ENCODE measurements at places on chromosomes 7 and 10.

- no peak for DNase-seq
Measured at GRCh38 chr7:143410521-143411004, 1.9 kb upstream of the EPHA1 start.

- DNase-seq, result no peak
Measured at GRCh38 chr10:93220296-93221170, 146.8 kb downstream of the CYP26A1 start.

GRCh38 chr7:98828368-98828767 is 41.4 kb downstream of the TMEM130 start:
- no peak for DNase-seq

DNA sequence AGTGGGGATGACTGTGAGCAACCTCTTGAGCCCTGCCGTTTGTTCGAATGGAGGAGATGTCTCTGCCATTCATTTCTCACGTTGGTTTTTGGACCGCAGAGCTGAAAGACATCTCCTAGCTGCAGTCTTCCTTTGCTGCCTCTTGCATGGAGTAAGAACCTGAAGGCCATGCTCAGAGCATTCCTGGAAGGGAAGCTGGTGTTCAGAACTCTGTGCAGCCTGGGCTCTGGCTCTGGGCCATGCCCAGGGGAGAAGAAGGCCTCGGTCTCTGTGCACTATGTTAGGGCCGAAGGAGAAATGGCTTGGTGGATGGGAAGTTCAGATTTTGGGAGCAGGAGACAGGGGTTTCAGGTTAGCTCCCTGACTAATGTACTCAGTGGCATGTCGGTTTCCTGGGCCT is 22.9 kb downstream of the SFTPD start:
- no peak for DNase-seq

- DNase-seq, result no peak
Measured at GRCh38 chr10:102644066-102644645, at the start of gene TRIM8. Gene TRIM8, plus strand, starts transcription at chr10:102644479. Its CDS starts 139 bp downstream, at chr10:102644618.

GRCh38 chr7:36653663-36654355 is 70.5 kb downstream of the AOAH start:
- no peak for DNase-seq

GRCh38 chr7:127682140-127682539 is 30.1 kb downstream of the SND1 start:
- no peak for DNase-seq

GRCh38 chr7:99953649-99954048 is 22.2 kb downstream of the AZGP1 start:
- DNase-seq, result no peak

- DNase-seq, result no peak
Measured at GRCh38 chr10:128365156-128365725, 239.0 kb upstream of the MKI67 start.

DNA sequence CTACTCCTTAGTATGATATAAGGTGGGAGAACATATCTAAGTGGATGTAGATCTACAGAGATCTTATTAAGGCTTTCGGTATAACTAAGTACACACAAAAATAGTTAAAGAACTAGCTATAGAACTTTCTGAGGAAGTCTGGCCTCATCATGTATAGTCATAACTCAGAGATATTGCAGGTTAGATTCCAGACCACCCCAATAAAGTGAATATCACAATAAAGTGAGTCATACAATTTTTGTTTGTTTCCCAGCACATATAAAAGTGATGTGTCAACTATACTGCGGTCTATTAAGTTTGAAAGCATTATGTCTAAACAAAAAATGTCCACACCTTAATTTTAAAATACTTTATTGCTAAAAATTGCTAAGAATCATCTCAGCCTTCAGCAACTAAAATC is 24.7 kb upstream of the SEMA3A start:
- no peak for DNase-seq

DNA sequence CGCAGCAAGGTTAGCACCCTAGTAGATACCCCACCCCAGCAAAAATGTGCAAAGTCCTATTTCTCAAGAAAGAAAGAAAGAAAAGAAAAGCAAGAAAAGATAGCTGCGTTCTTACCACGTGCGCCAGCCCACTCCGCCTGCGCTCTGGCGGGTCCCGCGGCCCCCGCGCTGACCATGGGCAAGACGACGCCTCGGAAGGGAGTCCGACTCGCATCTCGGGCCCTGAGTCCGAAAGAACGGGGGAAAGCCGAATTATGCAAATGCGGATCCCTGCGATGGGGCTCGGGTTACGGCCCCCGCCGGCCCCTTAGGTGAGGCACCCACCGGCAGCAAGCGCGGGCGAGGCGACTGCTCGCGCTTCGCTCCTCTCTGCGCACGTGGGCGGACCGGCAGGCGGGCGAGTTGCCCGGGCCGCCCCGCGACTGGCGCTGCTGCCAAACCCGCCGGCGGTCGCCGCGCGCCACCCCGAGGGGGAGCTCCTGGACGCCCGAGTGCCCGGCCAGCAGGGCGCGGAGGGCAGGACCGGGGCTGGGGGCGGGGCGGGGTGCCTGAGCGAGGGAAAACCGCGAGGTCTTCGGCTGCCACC is 2.4 kb upstream of the EGR2 start:
- no peak for DNase-seq

DNA sequence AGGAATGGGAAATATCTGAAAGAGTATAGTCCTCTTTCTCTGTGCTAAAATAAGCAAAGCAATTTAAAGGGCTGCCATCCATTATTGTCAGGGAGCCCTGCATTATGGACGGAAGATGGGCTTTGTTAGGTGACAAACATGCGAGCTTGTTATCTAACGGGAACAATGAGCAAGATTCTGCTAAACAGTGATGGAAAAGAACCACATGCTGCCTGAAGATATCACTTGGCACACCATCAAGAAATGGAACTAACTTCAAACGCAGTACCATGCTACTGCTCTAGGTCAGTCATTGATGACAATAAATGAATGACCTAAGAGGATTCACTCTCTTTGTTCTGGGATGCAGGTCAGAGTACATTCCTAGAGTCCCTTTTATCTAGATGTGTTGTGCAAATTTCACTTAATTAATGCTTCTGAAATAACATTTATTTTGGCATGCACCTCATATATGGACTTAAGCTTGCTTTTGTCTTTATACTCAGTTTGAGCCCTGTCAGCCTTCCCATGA is 175.7 kb upstream of the PTN start:
- DNase-seq, result no peak

GRCh38 chr10:125844751-125845221 is 21.4 kb downstream of the BCCIP start:
- DNase-seq, result no peak

DNA sequence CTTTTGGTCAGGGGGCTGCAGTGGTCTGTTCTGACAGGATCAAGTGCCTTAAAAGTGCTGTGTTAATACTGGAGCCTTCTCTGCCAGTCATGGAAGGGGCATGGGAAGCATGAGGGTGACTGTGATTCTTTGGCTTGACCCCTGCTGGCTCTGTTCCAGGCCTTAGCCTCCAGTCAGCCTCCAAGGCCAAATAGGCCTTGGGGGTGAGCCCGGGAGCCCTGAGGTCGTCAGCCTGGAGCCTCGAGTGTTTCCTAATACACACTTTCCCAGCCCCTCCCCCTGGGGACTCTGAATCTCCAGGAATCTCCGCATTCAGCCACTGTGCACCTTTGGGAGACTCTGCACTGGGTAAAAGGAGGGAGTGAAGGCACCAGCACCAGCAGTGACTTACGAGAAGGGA is 10.0 kb downstream of the HKDC1 start:
- DNase-seq, result no peak

DNA sequence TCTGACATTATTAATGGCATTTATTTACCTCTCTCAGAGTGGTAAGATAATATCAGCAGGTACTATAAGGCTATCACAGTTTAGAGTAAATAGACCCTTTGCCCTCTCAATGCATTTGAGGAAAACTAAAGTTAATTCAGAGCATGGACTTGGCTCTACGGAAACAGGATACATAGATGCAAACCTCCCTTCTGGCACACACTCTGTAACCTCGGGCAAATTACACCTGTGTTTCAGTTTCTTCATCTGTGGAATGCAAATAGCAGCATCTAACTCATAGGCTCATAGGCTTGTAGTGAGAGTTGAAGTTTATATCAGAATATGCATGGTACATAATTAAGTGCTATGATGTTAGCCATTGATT is 5.6 kb downstream of the RAPGEF5 start:
- no peak for DNase-seq

DNA sequence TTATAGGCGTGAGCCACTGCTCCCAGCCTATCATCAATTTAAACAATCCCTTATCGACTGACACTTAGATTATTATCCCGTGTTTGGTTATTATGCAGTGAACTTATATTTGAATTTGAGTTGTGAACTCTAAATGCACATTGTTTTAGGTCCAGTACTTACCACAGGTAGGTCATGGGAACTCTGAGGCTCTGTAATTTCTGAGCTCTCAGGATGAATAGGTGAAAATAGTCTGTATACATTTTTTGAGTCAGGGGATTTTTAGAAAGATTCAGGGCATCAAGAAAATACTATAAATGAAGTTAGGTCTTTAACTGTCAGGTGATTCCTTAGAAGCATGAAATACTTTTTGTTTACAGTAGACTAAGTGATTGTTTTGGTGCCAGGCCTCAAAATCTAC is 8.8 kb downstream of the CCDC136 start:
- no peak for DNase-seq

DNA sequence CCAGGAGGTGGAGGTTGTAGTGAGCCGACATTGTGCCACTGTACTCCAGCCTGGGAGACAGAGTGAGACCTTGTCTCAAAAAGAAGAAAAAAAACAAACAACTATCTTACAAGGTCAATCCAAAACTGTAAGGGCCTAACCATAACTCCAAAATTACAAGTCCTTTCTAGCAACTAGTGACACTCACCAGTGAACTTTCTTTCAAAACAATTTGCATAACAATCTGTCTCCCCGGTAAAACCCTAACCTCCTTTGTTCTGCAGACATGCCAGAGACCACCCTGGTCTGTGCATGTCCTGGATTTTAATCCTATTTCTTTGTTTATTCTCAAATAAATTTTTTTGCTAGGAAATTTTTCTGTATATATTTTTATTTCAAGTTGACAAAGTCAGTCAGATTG is 68.1 kb downstream of the EXOC6 start:
- DNase-seq, result no peak

DNA sequence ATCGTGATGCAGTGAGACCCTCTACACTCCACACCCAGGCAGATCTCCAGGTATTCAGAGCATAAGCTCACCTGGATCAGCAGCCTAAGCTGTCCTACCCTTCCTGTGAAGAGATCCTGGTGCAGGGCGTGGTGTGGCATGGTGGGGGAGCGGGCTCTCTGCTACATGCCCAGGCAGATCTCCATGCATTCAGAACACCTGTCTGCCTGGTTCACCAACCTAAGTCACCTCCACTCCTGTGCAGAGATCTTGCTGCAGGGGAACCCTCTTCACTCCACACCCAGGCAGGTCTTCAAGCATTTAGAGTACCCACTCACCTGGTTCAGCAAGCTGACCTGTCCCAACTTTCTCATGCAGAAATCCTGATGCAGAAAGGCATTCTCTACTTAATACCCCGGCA is 394.4 kb upstream of the SEMA3A start:
- DNase-seq, result no peak

- DNase-seq, result no peak
Measured at GRCh38 chr10:26391701-26392695, 46.1 kb upstream of the APBB1IP start.

DNA sequence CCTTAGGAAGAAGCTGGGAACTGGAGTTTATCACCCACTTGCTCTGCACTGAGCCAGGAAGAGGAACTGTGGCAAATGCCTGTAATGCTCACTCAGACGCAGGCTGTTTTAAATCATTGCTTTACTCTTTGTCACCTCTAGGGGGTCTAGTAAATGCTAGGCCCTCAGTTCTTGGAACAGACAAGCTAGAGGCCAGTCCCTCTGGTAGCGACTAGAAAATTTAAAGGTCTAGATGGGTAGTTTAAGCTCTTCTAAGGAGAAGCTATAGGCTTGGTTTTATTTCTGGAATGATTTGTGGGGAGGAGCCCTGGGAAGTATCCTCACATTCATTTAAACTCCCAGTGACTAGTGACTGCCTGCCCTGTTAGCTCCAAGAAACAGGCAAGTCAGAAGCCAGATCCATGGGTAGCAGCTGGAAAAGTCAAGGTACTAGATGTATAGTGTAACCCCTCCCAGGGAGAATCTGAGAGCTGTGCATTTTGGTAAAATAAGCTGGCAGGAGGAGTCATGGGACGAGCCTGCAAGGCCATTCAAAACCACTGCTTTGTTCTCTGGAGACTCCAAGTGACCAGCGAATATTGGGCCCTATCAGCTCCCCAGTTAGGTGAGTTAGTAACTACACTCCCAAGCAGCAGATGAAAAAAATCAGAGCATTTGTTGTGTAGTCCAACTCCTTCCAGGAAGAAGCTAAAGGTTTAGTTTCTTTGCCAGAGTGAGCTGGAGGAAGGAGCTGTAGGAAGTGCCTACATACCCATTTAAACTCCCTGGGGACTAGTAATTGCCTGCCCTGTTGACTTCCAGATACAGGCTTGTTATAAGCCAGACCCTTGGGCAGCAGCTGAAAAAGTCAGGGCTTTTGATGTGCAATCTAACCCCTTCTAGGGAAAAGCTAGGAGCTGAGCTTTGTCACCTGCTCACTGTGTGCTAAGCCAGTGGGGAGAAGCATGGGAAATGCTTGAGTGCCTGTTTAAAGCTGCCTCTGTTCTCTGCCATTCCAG is 68.9 kb downstream of the DYNC1I1 start:
- no peak for DNase-seq

DNA sequence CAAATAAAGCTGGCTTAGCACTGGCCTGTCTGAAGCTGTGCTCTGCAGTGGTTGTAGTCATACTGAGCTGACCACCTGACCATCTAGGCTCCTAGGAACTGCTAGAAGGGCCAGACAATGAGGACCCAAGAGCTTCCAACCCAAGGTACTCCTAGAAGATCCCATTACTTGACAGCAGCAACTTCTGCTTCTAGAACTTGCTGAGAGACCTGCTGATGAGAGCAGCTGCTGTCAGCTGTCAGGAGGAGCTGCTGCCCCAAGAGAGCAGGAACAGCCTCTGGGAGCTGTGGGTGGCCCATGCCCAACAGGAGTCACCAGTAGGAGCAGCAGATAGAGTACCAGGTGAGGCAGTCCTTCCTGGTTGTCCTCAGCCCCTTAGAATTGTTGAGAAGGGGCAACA is 70.2 kb downstream of the RBM20 start:
- no peak for DNase-seq

GRCh38 chr7:30249316-30249715 is 35.1 kb upstream of the ZNRF2 start:
- DNase-seq, result no peak

DNA sequence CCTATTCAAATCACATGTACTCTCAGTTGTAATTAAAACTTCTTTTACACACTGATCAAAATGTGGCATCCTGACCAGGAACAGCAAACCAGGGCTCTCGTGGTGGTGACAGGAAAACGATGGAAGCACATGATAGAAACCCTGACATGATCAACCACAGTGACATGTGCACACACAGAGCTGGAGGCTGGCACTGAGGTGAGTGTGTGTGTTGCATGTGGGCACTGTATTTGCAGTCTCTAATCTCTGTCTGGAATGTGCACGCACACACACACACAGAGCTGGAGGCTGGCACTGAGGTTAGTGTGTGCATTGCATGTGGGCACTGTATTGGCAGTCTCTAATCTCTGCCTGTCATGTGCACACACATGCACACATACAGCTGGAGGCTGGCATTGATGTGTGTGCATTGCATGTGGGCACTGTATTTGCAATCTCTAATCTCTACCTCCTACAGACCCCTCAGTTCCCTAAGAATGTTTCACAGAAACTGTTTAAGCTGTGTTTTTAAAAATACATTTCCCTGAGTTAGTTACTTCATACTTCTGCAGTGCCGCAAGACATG is 406.9 kb downstream of the SFMBT2 start:
- no peak for DNase-seq
